ENCODE measurements at places on chromosomes 1 and 21.

DNA sequence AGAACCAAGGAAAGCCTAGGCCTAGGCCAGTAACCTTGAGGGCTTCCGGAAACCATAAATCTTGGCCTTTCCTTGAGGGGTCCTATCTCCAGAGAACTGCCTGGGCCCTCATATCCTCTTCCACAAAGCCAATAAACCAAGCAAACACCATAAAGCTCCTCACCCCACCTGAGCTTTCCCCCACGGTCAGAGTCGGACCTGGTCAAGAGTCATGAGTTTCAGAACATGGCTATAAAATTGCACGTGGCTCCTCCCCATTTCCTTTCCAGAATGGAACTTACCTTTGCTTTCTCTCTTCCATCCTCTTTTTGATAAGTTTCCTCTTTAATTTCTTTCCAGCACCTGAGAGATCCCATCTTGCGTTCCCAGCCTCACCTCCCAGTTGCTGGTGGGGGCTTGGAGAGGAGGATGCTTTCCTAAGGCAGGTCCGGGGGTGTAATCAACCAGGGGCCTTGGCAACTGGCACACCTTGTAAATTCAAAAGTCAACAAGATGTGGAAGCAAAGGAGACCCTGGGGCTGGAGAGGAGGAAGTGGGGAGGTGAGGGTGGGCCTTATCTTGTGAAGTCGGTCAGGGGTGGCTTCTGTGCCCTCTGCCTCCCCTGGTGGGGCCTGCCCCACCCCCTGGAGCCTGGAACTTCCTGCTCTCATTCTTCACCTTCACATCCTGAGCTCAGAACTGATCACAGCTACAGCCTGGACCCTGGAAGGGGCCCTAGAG is 259.9 kb downstream of the FOXD2 start:
- no peak for DNase-seq

DNA sequence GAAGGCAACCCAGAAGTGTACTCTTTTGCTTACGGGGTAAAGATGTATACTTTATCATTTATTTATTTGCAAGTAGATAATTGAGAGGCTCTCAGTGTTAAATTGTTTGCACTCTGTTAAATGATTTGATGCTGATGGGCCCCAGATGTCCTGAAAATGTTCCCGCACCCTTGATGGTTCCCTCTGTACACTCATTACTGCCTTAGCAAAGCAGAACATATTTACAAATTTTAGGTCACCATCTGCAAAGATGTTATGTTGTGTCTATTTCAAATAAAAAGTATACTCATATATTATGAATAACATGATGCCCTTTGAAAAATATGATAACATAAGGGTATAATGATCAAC is 240.5 kb upstream of the SNX7 start:
- no peak for DNase-seq

DNA sequence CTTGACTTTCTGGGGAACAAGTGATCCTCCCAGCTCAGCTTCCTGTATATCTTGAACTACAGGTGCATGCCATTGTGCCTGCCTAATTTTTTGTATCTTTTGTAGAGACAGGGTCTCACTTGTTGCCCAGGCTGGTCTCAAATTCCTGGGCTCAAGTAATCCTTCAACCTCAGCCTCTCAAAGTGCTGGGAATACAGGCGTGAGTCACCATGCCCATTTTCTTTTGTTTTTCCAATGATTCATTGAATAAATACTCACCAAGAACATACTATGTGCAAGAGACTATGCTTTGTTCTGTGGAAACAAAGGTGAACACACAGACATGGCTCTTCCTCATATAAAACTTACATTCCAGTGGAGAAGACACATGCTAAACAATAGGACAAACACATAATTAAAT is 407.8 kb upstream of the DAB1 start:
- no peak for DNase-seq

DNA sequence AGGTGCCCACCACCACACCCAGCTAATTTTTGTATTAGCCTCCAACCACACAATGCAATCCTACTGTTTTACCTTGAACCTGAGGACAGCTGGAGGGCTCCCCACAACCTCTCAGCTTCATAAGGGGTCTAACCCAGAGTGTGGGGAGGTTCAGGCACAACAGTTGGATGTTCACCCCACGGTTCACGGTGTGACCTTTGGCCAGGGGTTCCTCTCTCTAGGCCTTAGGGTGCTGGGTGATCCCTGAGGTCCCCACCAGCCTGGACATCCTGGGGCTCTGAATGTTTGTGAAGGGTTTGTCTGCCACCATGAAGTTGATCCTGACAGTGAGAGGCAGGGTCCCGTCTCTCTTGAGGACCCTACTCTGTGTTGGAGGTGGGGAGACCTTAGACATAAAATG is 3.9 kb downstream of the ACOT11 start:
- no peak for DNase-seq

DNA sequence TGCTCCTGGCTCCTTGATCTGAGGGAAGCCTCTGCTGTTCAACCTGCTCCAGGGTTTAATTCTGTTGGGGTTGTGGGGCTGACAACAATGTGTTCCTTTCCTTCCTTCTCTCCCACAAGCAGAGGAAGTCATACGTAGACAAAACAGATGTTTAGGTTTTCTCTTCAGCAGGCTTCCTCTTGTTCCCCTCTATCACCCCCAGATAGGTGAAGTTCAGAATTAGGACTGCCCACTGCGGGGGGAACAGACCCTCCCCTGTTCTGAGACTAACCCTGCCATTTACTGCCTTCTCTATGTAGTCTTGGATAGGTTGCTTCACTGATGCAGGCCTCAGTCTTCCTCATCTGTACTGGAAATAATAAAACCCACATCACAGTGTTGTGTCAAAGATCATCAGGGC is 30.0 kb upstream of the NRDC start:
- DNase-seq = no peak
